T-helper 1 cell (primary cell): ENCODE measurements at places on chromosomes 4 and X.

GRCh38 chr4:54741202-54741601 lies 83.4 kb downstream of the KIT start:
- DNase-seq, result no peak

DNA sequence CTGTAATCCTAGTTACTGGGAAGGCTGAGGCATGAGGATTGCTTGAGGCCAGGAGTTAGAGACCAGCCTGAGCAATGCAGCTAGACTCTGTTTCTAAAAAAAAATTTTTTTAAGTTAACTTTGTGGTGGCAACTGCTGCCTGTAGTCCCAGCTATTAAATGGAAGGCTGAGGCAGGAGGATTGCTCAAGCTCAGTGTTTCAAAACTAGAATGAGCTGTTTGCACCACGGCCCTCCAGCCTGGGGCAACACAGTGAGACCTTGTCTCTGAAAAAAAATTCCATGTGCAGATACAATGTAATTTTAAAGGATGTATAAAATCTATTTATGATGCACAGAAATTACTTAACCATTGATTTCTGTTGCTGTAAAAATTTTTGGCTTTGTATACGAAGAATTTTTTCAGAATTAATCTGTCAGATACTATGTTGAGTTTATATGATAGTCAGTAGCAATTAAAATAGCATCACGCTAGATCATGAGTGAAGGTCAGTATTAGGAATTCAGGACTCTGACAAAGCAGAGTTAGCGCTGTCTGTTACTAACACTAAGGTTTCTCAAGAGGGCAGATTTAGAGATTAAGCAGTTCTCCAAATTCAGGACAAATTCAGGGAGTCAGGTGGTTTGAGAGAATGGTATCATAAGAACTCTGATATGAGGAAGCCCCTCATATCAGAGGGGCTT lies 8.3 kb upstream of the AGA start:
- DNase-seq, result no peak

- DNase-seq, result peak; percentile 72
These were observed 55.0 kb upstream of the BMP2K start for GRCh38 chr4:78720994-78721677.

GRCh38 chr4:147582386-147583060 lies 34.7 kb upstream of the TMEM184C start:
- no peak for DNase-seq

DNA sequence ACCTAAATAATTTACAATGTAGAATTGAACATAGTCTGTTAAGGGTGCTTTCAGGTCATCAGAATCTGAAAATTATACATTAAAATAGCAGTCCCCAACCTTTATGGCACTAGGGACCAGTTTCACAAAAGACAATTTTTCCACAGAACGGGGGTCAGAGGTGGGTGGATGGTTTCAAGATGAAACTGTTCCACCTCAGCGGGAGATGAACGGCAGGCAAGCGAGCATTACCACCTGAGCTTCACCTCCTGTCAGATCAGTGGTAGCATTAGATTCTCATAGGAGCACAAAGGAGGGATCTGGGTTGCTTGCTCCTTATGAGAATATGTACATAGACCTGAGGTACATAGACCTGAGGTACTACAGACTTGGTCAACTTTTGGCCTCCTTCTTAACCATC lies 29.0 kb downstream of the LRBA start:
- DNase-seq, result no peak

- DNase-seq, result no peak
These were observed 71.0 kb downstream of the GPAT3 start for GRCh38 chr4:83606898-83607297.

DNA sequence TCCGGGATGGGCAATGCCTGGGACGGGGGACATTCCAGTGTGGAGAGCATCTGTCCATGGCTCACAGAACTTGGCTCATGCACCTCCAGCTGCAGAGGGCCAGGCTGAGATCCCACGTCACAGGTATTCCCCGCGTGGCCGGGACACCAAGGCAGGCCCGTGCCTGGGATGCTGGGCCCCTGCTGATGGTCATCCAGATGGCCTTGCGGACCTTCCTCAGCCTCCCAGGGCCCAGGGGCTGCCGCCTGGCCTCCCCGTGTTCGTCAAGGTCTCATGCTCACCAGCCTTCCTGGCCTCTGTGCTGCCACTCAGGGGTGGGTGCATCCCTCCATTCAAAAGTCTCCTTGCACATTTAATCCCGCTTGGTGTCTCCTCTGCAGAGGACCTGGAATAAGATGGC lies 40.9 kb upstream of the LRPAP1 start:
- DNase-seq, result no peak

- DNase-seq, result no peak
These were observed 44.4 kb downstream of the POLR2B start for GRCh38 chr4:57023104-57023503.

GRCh38 chr4:124105212-124105611 lies 607.3 kb downstream of the ANKRD50 start:
- no peak for DNase-seq

- DNase-seq, result no peak
These were observed 16.7 kb upstream of the S100P start for GRCh38 chr4:6676722-6677558.

DNA sequence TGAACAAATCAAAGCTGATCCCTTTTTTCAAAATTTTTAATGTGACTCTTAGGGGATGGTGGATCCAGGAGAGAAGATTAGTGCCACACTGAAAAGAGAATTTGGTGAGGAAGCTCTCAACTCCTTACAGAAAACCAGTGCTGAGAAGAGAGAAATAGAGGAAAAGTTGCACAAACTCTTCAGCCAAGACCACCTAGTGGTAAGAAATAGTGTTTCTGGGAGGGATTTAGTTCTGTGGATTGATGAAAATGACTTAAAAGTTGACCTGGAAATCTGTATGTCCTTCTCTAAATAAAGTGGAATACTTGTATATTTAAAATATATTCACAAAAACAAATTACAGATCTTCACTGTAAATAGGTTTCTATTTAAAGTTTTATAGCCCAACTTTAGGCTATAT lies 29.2 kb downstream of the NUDT9 start:
- no peak for DNase-seq

GRCh38 chrX:48626401-48627298 lies 29.4 kb downstream of the WDR13 start:
- DNase-seq, result no peak

DNA sequence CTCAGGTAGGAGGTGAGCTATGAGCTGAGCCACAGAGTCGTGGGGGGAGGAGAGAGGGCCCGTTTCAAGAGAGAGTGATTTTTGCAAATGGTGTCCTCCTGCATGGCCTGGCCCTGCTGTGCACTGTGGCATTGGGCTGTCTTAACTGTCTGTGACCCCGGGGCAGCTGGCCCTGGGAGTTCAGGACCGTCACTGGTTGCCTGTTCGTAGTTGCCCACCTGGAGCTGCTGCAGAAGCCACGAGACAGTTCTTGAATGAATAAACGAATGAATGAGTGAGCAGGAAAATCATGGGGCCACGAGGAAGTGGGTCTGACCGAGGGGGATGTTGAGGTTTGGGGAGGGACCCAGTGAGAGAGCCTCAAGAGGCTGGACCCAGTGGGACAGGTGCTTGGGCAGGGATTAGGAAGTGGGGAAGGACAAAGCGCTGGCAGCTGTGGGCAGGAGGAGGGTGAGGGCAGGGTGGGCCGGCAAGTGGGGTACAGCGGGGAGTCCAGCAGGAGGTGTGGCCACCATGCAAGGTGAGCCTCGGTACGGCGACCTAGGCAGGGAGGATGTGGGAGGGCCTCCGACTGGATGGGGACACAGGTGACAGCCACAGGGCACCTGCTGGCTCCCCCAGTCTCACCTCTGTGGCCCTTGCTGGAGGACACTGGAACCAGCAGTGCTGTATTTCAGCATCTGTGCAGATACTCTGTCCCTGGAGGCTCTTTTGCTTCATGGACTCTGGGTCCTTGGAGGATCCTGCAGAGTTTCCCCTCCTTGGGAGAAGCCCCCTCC lies 10.2 kb downstream of the RGS12 start:
- DNase-seq, result peak; percentile 34

GRCh38 chr4:189874591-189874990 lies 66.1 kb upstream of the FRG1 start:
- DNase-seq, result no peak

- DNase-seq, result no peak
These were observed 52.0 kb downstream of the DTHD1 start for GRCh38 chr4:36333303-36333877.

DNA sequence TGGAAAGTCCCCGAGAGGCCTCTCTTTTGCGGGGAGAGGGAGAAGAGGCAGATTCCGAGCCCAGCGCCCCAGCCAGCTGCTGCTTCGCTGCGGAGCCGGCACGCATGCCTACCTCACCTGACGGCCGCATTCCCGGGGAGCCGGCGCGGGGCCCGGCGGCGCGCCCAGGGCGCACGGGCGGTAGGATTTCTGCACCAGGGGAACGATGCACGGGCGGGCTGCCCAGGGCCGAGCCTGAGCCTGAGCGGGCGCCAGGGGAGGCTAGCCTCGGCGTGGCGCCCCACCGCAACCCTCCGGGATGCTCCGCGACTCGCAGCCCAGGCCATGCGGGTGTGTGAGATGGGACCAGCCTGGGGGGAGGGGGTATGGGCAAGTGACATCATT lies 81.3 kb upstream of the SCML1 start:
- no peak for DNase-seq

DNA sequence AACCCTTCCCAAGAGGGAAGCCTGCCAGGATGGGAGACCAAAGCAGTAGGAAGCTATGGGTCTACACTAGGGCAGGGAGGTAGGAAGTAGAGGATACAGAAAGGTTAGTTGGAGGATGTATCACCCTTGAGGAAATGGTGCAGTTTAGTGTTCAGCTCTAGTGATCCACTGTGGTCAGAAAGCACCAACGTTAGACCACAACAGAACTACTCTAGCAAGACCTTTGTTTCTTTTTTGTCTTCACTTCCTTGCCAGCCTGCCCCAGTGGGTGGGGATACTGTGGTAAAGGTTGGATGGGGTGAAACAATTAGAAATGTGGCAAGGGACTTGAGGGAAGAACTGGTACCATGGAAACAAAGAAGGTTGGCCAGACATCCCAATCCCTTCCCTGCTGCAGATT lies 83.3 kb downstream of the DDIT4L start:
- no peak for DNase-seq

GRCh38 chr4:71607780-71608677 lies 175.8 kb downstream of the GC start:
- no peak for DNase-seq

DNA sequence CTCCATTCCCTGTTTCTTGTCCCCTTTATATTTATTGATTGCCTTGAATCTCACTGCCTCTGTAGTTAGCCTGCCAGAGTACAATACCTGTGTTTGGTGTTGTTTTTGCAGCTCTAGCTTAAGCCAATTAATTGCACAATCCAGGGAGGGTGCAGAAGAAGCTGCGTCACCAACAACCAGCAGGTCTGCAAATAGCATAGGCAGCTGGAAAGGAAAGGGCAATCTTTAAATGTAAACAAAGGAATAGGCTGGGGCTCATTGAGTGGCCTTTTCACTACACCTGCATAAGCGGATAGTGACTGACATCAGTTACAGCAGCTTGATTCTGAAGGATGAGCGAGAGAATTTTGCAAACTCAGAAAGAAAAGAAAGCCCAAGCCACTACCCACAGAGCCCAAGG lies 106.8 kb upstream of the RAI2 start:
- DNase-seq, result no peak

- DNase-seq, result no peak
These were observed 63.8 kb downstream of the SLITRK2 start for GRCh38 chrX:145881175-145881995.

DNA sequence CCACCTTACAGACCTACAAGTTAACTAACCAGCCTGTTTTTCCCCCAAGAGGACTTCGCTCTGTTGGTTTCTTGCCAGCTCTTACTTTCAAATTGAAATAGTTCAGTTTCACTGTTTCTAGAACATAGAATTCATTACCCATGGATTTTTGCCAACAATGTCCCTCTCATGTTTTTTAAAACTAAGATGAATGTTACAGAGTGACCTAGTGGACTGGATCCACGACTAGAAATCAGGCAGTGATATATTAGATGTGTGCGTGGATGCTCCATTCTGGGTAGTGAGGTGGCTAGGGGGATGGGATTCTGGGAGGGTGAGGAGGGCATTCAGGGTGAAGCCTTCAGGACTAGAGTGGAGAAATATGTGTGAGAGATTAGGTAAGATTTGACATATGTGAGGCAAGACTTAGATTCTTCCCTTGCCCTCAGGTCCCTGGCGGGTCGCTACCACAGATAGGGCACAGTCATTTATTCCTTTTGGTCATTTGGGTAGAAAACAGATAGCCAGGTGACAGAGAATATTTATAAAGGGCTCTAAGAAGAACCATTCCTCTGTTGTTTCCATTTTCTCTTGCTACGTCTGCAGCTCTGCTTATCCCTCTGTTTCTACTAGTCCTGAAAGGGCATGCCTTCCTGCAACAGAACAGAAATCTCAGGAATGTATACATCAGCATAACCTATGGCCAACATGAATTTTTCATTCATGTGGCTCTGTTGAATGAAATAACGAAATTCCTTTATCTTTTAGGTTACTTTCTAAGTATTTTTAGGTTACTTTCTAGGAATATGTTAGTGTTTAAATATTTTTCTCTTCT lies 15.4 kb upstream of the JADE1 start:
- no peak for DNase-seq

GRCh38 chrX:21469071-21469470 lies 94.9 kb downstream of the CNKSR2 start:
- no peak for DNase-seq

GRCh38 chrX:7170898-7171297 lies 22.9 kb upstream of the PUDP start:
- peak; percentile 46 for DNase-seq

DNA sequence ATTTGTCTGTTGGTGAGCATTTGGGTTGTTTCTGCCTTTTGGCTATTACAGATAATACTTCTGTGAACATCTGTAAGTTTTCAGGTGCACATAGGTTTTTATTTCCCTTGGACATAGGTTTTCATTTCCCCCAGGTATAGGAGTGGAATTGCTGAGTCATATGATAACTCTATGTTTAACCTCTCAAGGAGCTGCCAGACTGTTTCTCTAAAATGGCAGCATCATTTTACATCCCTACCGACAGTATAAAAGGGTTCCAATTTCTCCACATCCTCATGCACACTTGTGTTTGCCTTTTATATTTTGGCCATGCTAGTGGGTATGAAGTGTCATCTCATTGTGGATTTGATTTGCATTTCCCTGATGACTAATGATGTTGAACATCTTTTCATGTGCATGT lies 53.5 kb downstream of the TMEM164 start:
- DNase-seq, result no peak

GRCh38 chr4:141636771-141637460 lies 533 bp downstream of the IL15 start:
- no peak for DNase-seq

GRCh38 chr4:176883681-176884418 lies 91.1 kb upstream of the VEGFC start:
- no peak for DNase-seq

DNA sequence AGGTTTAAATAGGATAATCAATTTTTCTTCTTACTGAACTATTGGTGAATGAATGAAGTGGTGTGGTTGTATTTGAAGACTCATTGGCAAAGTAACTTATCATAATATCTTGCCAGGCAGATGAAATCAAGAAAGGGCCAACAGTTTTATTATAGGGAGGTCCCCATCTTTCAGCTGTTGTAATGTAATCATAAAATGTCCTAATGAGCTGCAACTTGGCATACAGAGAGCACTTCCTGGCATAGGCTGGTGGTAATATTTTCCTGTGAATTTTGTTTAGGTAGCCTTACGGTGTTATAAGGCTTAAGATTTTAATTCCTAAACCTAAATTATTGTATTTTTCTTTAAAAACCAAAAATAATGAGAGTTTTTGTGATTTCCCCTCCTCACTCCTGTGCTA lies 17.5 kb downstream of the FHIP1A start:
- DNase-seq, result no peak
